ENCODE measurements at places on chromosomes 2 and 18. TPM values are rescaled to one million over a fixed set of nuclear protein-coding genes. Genes with fewer than 3 reads are reported as not detected.

GRCh38 chr2:218860950-218861381 is 1.4 kb downstream of the WNT6 start:
- peaks cover 6% of the 10 kb centered on the region for H3K4me1 ChIP-seq
- peaks cover 65% of the 10 kb centered on the region for H3K27me3 ChIP-seq
- no peak for DNase-seq

SMAD7 gene
- total RNA-seq = 22.4 TPM

CNNM3 gene
- 30.5 TPM for total RNA-seq

GRCh38 chr2:177633111-177633510 is 240.5 kb downstream of the AGPS start:
- no peak overlapping the region for H3K4me3 ChIP-seq
- peaks cover 4% of the 10 kb centered on the region for H3K27me3 ChIP-seq
- no peak for DNase-seq
- H3K27ac ChIP-seq = no peak overlapping the region
- peaks cover 4% of the 10 kb centered on the region for H3K4me1 ChIP-seq
- no peaks in the 10 kb centered on the region for H3K36me3 ChIP-seq

DNA sequence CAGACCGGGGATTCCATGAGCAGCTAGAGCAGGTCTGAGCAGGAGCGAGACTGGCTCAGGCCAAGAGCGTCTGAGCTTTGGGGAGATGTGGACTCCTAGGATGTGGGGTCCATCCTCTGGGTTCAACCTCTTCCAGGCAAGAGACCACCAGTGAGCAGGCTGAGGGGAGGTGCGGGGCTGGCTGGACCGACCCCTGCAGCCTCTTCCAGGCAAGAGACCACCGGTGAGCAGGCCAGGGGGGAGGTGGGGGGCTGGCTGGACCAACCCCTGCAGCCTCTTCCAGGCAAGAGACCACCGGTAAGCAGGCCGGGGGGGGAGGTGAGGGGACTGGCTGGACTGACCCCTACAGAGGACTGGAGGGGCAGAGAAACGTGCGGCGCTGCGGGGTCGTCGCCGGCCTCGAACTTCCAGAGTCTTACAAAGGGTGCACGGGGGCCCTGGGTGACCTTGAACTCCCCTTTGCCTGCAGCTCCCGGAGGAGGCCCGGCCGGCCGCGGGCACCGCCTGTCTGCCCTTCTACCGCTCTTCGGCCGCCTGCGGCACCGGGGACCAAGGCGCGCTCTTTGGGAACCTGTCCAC is 63.4 kb downstream of the TPO start:
- H3K36me3 ChIP-seq = no peaks in the 10 kb centered on the region
- H3K4me1 ChIP-seq = no peaks in the 10 kb centered on the region
- no peak overlapping the region for H3K27ac ChIP-seq
- H3K27me3 ChIP-seq = peaks cover 2% of the 10 kb centered on the region

Data from activated CD4-positive, alpha-beta T cell treated with anti-CD3 and anti-CD28 coated beads, Interleukin-2, amount 10 ng/mL, durations not matched to agents 24 days and 14 days (primary cell).